ENCODE measurements at places on chromosomes 12 and 14. TPM values are rescaled to one million over a fixed set of nuclear protein-coding genes. Genes with fewer than 3 reads are reported as not detected.

The C14orf132 gene
- total RNA-seq: 2.7 TPM

The JPH4 gene
- 0.24 TPM for total RNA-seq

DNA sequence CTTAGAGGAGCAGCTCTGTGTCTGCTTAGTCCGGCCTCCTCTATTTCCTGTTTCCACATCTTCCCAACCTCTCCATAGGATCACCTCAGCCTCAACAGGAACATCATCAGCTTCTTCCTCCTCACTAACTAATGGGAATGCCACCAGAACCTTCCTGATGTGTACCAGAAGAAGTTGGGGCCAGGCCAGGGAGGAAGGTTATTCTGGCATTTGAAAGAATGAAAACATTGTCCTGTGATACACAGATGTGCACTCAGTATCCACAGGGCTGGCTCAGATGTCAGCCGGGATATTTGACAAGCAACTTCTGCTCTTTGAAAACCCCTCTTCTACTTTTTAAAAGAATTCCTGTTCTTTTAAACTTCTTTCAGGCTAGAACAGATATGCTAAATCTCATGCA is 63.6 kb downstream of the TMEM30B start:
- no peak for DNase-seq

- no peak for DNase-seq
Measured at GRCh38 chr12:19597167-19598026, 158.1 kb downstream of the AEBP2 start.

DNA sequence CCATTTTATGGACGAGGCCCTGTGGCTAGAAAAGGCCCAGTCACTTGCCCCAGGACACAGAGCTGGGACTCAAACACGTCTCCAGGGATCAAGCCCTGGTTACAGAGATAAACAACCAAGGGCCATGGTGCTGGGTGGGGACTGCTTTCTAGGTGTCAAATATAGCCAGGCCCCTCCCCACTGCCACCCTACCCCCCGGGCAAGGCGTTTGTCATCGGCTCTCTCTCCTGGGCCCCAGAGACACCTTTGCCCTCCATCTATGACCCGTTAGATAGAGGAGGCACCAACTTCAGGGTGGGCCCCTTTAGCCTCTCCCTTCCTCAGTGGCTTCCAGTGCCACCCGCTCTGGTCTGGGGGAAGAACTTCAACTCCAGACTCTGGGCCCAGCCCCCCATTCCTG is 18.0 kb downstream of the LTBP2 start:
- DNase-seq: no peak

- DNase-seq: no peak
Measured at GRCh38 chr12:47383942-47384341, 304.2 kb upstream of the AMIGO2 start.

The KRT6C gene
- not detected for total RNA-seq

- no peak for DNase-seq
Measured at GRCh38 chr12:79945433-79945832, 10.5 kb upstream of the PPP1R12A start.

DNA sequence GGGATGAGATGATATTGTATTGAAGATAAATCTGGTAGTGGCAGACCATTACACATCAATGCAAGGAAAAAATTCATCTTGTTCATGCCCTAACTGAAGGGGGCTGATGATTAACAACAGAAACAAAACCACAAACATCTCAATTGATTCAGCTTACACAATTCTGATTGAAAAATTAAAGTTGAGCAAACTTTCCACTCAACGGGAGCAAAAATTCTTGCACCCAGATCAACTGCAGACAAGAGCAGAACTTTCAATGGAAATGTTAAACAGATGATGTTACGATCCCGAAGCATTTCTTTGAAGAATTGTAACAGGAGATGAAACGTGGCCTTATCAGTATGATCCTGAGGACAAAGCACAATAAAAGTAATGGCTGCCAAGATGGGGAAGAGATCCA is 172.4 kb upstream of the SOX5 start:
- DNase-seq: no peak

DNA sequence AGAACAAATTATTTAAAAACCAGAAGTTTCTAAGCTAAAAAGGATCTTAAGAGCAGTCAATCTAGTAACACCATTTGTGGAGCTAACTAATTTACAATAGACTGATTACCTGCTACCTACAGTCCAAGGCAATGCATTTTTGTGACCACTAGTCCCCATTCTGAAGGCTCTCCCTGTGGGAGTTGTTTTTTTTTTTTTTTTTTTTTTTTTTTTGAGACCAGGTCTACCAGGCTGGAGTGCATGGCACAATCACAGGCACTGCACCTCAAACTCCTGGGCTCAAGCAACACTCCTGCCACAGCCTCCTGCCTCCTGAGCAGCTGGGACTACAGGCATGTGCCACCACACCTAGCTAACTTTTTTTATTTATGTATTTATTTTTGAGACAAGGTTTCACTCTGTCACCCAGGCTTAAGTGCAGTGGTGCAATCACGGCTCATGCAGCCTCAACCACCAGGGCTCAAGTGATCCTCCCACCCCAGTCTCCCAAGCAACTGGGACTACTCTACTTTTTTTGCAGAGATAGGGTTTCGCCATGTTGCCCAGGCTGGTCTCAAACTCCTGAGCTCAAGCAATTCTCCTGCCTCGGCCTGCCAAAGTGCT is 3.9 kb downstream of the GNPTAB start:
- DNase-seq: no peak

DNA sequence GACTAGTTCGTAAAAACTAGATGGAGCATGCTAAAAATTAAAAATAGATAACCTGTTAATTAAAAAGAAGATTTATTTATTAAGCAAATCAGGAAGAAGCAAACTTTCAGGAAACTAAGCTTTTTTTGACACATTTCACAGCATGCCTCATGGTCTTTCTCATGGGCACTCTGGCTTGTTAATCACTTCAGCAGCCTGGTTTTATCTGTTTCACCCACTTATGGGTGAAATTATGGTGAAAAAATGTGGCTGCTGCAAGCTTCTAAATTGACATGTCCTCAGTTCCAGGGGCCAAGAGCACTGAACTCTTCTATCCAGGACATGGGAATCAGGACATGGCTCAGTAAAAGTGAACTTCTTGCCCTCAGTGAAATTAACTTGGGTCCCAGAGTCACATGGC is 468.6 kb upstream of the SYT1 start:
- no peak for DNase-seq

The KRT77 gene
- total RNA-seq: not detected

Data from left cardiac atrium (tissue), 4 donors.